Activated CD8-positive, alpha-beta T cell treated with anti-CD3 and anti-CD28 coated beads for 36 hours (primary cell): ENCODE measurements at places on chromosomes 5 and 9. TPM values are rescaled to one million over a fixed set of nuclear protein-coding genes. Genes with fewer than 3 reads are reported as not detected.
A peak's percentile ranks its signal among the peaks of the same experiment; 100 is the strongest.

EFNA5 gene
- total RNA-seq = not detected

- H3K4me1 ChIP-seq = no peaks in the 10 kb centered on the region
- no peak for DNase-seq
- peaks cover under 1% of the 10 kb centered on the region for H3K27me3 ChIP-seq
- H3K36me3 ChIP-seq = no peaks in the 10 kb centered on the region
- no peak overlapping the region for H3K27ac ChIP-seq
Observed at GRCh38 chr9:26655166-26655565, 237.4 kb downstream of the CAAP1 start.

DNA sequence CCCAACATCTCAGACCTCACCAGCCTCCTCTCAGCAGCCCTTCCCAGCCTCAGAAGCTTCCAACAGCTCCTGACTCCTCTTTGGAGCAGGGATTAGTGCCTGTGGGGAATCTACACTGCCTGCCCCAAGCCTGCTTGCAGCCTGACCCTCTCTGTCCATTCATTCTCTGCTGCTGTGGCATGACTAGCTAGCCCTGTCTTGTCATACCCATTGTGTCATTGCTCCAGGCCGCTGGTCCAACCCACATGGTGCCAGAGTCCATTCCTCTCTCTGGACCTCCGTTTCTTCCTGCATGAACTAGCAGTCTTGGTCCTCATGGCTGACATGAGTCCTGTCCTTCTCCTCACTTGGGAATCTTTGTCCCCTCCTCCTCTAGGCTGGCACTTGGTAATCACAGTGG lies 12.8 kb upstream of the RXRA start:
- no peak overlapping the region for H3K4me3 ChIP-seq
- H3K4me1 ChIP-seq = no peaks in the 10 kb centered on the region
- H3K36me3 ChIP-seq = no peaks in the 10 kb centered on the region
- H3K27me3 ChIP-seq = no peaks in the 10 kb centered on the region

DNA sequence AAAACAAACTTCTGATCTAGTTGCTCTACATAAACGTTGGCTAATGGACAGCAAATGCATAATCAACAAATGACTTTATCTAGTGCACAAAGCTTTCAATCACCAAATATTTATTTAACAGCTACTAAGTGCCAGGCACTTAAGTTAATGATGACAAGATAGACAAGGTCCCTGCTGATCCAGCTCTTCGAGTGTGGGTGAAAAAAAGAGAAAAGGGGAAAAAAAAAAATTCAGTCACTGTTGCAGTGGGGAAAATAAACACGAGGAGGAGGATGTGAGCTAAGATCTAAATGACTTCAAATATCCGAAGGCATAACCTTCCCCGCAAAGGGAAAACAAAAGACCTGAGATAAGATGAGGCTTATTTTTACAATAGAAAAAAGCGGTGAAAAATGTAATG lies 9.6 kb downstream of the PSIP1 start:
- H3K4me3 ChIP-seq = no peak overlapping the region
- H3K36me3 ChIP-seq = peaks cover 58% of the 10 kb centered on the region
- H3K27me3 ChIP-seq = no peaks in the 10 kb centered on the region
- peak overlapping the region; percentile 30 for H3K27ac ChIP-seq

GRCh38 chr9:106956971-106957370 lies 94.0 kb downstream of the ZNF462 start:
- no peak overlapping the region for H3K27ac ChIP-seq
- no peak for DNase-seq
- peaks cover 1% of the 10 kb centered on the region for H3K27me3 ChIP-seq
- no peaks in the 10 kb centered on the region for H3K36me3 ChIP-seq
- no peak overlapping the region for H3K4me3 ChIP-seq
- H3K4me1 ChIP-seq = no peaks in the 10 kb centered on the region

DNA sequence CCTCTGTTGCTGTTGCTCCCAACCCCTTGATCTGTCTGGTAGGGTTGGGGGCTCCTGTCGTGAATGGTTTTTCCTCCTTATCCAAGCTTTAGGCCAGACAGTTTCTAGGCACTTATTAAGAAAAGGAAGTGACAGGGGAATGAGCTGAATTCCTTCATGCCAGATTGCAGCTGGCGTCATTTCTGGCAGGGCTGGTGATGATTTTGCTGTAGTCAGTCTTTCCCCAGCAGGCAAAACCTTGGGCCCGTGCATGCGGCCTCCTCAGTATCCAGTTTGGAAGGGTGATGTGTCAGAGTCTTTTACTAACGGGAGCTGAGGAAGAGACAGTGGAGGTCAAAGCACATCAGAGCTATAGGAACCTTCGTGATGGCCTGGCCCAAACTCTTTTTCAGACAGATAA lies 58.8 kb downstream of the COL27A1 start:
- no peaks in the 10 kb centered on the region for H3K36me3 ChIP-seq
- H3K27ac ChIP-seq = no peak overlapping the region
- H3K27me3 ChIP-seq = no peaks in the 10 kb centered on the region

DNA sequence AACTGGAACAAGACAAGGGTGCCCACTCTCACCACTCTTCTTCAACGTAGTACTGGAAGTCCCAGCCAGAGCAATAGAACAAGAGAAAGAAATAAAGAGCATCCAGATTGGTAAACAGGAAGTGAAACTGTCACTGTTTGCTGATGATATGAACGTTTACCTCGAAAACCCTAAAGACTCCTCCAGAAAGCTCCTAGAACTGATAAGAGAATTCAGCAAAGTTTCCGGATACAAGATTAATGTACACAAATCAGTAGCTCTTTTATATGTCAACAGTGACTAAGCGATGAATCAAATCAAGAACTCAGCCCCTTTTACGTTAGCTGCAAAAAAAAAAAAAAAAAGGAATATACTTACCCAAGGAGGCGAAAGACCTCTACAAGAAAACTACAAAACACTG lies 306.6 kb downstream of the PLK2 start:
- no peak overlapping the region for H3K4me3 ChIP-seq
- no peak for DNase-seq

DNA sequence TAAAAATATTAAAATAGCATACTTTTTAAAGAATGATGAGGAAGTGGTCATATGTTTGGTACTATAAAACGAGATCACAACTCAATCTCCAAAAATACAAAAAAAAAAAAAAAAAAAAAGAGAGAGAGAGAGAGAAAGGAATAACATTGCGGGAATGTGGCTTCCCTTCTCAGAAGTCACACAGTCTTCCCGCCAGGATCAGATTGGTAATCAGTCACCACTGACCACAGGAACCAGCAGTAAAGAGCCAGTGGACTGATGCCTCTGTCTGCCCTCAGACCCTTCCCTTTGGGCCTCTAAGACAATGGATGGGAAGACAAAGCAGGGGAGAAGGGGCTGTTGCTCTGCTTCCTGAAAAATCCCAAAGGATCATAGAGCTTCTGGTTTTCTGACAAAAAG lies 104.9 kb downstream of the KLHL3 start:
- no peak for DNase-seq
- no peak overlapping the region for H3K27ac ChIP-seq
- no peaks in the 10 kb centered on the region for H3K27me3 ChIP-seq
- H3K4me1 ChIP-seq = no peaks in the 10 kb centered on the region

HSD17B3 gene
- not detected for total RNA-seq

GRCh38 chr5:36915653-36916052 lies 39.1 kb downstream of the NIPBL start:
- no peak overlapping the region for H3K27ac ChIP-seq
- H3K4me3 ChIP-seq = no peak overlapping the region
- no peaks in the 10 kb centered on the region for H3K27me3 ChIP-seq

- H3K36me3 ChIP-seq = no peaks in the 10 kb centered on the region
- H3K4me1 ChIP-seq = peaks cover 3% of the 10 kb centered on the region
- no peak overlapping the region for H3K27ac ChIP-seq
- H3K27me3 ChIP-seq = peaks cover 15% of the 10 kb centered on the region
Observed at GRCh38 chr5:177085985-177086653, 596 bp upstream of the FGFR4 start.

PRKAA1 gene
- total RNA-seq = 35.2 TPM

SLC23A1 gene
- total RNA-seq = 0.89 TPM

DNA sequence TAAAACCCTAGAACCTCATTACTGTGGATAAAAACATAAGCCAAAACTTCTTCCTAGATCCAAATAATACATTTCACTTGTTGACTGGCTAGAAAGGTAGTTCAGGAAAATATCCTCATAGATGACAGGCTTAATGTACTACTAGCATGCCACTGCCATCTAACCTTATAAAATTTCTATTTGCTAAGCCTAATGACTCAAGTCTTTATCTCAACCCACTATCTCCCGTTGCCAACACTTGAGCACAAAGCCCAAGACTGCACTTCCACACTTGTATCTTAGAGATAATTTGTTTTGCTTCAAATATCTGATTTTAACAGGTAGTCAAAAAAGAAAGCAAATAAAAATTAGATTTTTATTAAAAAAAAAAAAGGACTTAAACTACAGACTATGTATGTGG lies 42.7 kb downstream of the FBXL17 start:
- DNase-seq = no peak
- no peaks in the 10 kb centered on the region for H3K4me1 ChIP-seq
- peaks cover 5% of the 10 kb centered on the region for H3K36me3 ChIP-seq
- H3K27ac ChIP-seq = no peak overlapping the region

GABBR2 gene
- total RNA-seq = not detected

DNA sequence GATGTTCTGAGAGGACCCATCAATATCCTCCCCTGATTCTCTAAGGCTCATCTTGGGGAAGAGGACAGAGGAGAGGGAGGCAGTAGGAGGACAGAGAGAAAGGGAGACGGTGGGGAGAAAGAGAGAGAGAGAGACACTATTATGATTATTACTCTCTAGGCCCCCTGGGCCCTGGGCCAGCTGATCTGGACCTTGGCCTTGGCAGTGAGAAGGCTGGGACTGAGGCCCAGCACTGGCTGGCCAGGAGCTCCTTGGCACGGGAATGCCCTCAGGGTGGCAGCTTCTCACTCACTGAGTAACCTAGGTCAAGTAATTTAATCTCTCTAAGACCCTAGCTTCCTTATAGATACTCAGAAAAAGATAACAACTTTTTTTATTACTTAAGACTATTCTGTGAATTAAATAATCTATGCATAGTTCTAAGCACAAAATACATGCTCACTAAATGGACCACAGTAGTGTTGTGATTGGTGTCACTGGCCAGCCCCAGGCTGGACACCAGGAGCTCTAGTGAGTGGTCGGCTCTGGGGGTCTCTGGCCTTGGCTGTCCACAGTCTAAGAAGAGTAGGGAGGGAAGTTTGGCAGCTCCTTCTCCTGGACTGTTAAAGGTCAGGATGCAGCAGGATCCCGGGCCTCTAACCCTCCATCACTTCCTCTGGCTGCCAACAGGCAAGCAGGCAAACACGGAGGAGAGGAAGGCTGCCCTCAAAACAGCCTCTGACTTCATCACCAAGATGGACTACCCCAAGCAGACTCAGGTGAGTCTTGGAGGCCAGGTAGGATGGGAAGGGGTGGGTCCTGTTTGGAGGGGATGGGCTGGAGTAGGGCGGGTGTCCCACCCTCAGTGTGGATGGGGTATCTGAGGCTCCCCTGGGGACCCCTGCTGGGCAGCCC lies 50.0 kb downstream of the GSN start:
- peak overlapping the region; percentile 42 for H3K27ac ChIP-seq
- DNase-seq = no peak
- no peak overlapping the region for H3K4me3 ChIP-seq
- no peaks in the 10 kb centered on the region for H3K36me3 ChIP-seq

- H3K4me3 ChIP-seq = no peak overlapping the region
- no peak for DNase-seq
- H3K27me3 ChIP-seq = peaks cover 19% of the 10 kb centered on the region
- H3K36me3 ChIP-seq = no peaks in the 10 kb centered on the region
- H3K27ac ChIP-seq = no peak overlapping the region
Observed at GRCh38 chr5:159735749-159736660, 180.3 kb upstream of the ADRA1B start.

ANKRD18A gene
- total RNA-seq = 2.3 TPM

DNA sequence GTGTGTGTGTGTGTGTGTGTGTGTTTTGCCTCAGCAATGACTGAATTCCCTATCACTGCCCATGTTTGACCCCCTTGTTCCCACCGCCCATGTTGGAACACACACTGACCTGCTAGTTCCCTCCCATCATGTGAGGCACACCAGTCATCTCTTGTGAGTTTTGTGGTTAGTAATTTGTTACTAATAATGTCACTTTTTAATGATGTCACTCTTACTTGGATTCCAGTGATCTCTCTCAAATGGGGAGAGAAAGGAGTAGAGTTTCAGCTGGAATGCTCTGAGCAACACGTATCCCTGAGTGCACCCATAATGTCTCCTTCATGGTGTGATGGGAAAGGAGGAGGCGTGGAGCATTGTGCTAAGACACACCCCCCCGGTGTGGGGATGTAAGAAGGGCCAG lies 172.6 kb downstream of the SH3GL2 start:
- no peaks in the 10 kb centered on the region for H3K27me3 ChIP-seq
- H3K4me3 ChIP-seq = no peak overlapping the region

SLC6A7 gene
- not detected for total RNA-seq

GRCh38 chr5:137856201-137856600 lies 11.5 kb upstream of the MYOT start:
- peaks cover 2% of the 10 kb centered on the region for H3K36me3 ChIP-seq
- DNase-seq = no peak
- no peaks in the 10 kb centered on the region for H3K27me3 ChIP-seq

GRCh38 chr5:72366324-72366976 lies 46.3 kb downstream of the PTCD2 start:
- no peak overlapping the region for H3K4me3 ChIP-seq
- H3K36me3 ChIP-seq = peaks cover 20% of the 10 kb centered on the region
- H3K27ac ChIP-seq = no peak overlapping the region
- DNase-seq = peak; percentile 54
- H3K27me3 ChIP-seq = no peaks in the 10 kb centered on the region
- H3K4me1 ChIP-seq = no peaks in the 10 kb centered on the region

ERBIN gene
- 35.1 TPM for total RNA-seq

DNA sequence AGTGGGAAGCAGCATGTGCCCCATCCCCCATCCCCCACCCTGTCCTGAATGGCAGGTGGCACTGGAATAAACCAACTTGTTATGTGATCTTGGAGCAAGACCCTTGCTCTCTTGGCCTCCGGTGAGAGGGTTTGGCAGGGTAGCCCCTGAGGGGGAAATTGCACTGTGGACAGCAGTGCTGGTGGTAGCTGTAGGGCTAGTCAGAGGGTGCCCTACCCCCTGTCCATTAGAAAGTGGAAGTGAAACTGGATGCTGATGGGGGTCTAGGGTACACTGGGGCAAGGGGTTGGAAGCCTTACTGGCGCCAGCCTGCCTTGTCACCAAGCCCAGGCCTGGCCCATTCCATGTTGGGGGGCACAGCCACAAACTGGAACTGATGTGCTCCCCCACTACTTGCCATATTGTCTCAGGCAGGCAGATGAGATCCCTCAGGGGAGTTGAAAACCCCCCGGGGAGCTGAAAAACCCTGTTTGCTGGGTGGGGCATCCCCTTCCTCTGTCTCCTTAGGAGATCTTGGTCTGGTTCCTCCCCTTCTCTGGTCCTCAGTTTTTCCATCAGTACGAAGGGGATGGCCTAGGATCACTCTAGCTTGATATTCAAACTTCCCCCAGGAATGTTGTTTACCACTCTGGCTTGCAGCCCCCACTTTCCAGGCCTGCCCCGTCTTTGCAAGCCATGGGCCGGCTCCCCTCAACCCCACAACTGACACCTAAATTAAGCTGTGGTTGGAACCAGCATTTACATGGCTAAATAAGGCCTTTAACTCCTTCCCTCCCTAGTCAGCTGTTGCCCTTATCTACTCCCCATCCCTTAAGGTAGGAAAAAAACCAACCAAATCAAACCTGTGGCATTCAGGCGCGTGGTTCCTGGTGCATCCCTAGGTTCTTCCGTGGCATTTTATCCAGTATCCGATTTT lies 14.4 kb upstream of the SYNPO start:
- peaks cover 20% of the 10 kb centered on the region for H3K4me1 ChIP-seq
- H3K36me3 ChIP-seq = no peaks in the 10 kb centered on the region
- peaks cover 15% of the 10 kb centered on the region for H3K27me3 ChIP-seq
- H3K27ac ChIP-seq = no peak overlapping the region
- no peak overlapping the region for H3K4me3 ChIP-seq
- DNase-seq = no peak
